ENCODE measurements at places on chromosomes 5 and 9. TPM values are rescaled to one million over a fixed set of nuclear protein-coding genes. Genes with fewer than 3 reads are reported as not detected.

- H3K27ac ChIP-seq: no peak overlapping the region
- no peaks in the 10 kb centered on the region for H3K27me3 ChIP-seq
- H3K36me3 ChIP-seq: no peaks in the 10 kb centered on the region
- H3K4me3 ChIP-seq: no peak overlapping the region
- no peaks in the 10 kb centered on the region for H3K4me1 ChIP-seq
- no peak for DNase-seq
These were observed 391.1 kb upstream of the GRIA1 start for GRCh38 chr5:153099328-153099727.

GRCh38 chr9:95930277-95930676 is 54.8 kb downstream of the ERCC6L2 start:
- peaks cover 14% of the 10 kb centered on the region for H3K36me3 ChIP-seq
- no peak for DNase-seq
- no peaks in the 10 kb centered on the region for H3K27me3 ChIP-seq
- no peaks in the 10 kb centered on the region for H3K4me1 ChIP-seq

GRCh38 chr9:137331929-137332328 is 29.9 kb upstream of the NRARP start:
- H3K4me1 ChIP-seq: no peaks in the 10 kb centered on the region
- H3K4me3 ChIP-seq: no peak overlapping the region
- no peak overlapping the region for H3K27ac ChIP-seq
- no peak for DNase-seq
- no peaks in the 10 kb centered on the region for H3K27me3 ChIP-seq

GRCh38 chr9:123329329-123329955 is 26.6 kb upstream of the CRB2 start:
- no peaks in the 10 kb centered on the region for H3K36me3 ChIP-seq
- H3K4me1 ChIP-seq: peaks cover 17% of the 10 kb centered on the region
- peak; percentile 63 for DNase-seq
- no peak overlapping the region for H3K27ac ChIP-seq
- H3K27me3 ChIP-seq: no peaks in the 10 kb centered on the region

DNA sequence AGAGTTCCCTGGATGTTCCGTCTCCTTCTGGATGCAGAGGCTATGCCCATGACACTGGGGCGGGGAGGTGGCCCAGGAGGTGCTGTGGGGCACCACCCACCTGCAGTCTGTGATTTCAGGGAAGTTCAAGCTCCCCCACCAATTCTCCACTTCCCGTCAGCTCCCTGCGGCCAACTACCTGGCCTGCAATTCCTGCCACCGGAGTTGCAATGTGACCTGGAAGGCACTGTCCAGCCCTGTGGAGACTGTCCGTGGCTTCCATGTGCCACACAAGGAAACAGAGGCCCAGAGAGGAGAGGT is 16.6 kb downstream of the GFI1B start:
- H3K27ac ChIP-seq: no peak overlapping the region
- H3K4me1 ChIP-seq: peaks cover 10% of the 10 kb centered on the region
- no peaks in the 10 kb centered on the region for H3K36me3 ChIP-seq
- no peak for DNase-seq
- no peak overlapping the region for H3K4me3 ChIP-seq

GRCh38 chr5:151134228-151134627 is 23.4 kb downstream of the ANXA6 start:
- peaks cover 32% of the 10 kb centered on the region for H3K36me3 ChIP-seq
- DNase-seq: no peak
- no peak overlapping the region for H3K4me3 ChIP-seq
- H3K4me1 ChIP-seq: no peaks in the 10 kb centered on the region
- no peaks in the 10 kb centered on the region for H3K27me3 ChIP-seq
- no peak overlapping the region for H3K27ac ChIP-seq

DNA sequence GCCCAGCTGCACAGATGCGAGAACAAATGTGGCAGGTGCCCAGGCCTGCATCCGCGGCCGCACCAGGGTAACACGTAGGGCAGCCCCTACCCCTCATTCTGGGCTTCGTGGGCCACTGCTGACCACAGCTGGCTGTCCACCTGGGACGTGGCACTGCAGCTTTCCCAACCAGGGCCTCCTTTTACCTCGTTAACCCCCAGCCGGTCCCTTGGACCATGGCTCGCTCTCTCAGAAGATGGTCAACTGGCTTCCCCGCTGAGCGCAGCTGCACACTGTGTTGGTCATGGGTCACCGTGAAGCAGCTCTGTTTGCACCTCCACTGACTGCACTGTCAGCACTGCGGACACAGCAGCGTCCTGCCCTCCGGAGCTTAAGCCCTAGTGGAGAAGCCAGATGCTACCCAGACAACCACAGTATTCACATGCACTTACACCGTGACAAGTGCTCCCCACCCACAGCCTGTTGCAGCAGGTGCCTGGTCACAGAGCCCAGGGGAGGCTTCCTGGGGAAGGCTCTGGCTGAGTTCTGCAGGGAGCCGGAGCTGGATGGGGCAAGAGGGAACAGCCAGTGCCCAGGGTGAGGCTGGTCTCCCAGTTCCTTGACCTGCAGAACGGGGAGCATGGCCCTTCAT is 10.5 kb upstream of the PLEKHG4B start:
- no peak overlapping the region for H3K4me3 ChIP-seq
- no peak for DNase-seq
- no peak overlapping the region for H3K27ac ChIP-seq
- H3K27me3 ChIP-seq: no peaks in the 10 kb centered on the region
- H3K36me3 ChIP-seq: no peaks in the 10 kb centered on the region
- no peaks in the 10 kb centered on the region for H3K4me1 ChIP-seq

DNA sequence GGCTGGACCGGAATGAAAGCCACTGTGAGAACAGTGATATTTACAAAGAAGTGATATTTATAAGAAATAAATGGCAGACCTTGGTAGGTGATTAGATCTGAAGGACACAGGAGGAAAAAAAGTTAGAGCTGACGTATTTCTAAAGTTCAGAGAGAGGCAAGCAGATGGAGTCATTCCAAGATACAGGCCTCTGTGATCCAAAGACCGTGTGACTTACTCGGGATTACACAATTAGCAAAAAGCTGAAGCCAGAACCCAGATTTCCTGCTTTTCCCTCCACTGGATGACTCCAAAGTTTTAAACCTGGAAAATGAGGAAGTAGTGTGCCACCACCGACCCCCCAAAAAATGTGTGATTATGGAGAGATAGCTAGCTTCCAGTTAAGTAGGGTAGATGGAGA is 3.1 kb upstream of the DOCK8 start:
- no peaks in the 10 kb centered on the region for H3K27me3 ChIP-seq
- no peaks in the 10 kb centered on the region for H3K36me3 ChIP-seq
- no peak for DNase-seq
- H3K27ac ChIP-seq: no peak overlapping the region
- H3K4me1 ChIP-seq: peaks cover 4% of the 10 kb centered on the region

DNA sequence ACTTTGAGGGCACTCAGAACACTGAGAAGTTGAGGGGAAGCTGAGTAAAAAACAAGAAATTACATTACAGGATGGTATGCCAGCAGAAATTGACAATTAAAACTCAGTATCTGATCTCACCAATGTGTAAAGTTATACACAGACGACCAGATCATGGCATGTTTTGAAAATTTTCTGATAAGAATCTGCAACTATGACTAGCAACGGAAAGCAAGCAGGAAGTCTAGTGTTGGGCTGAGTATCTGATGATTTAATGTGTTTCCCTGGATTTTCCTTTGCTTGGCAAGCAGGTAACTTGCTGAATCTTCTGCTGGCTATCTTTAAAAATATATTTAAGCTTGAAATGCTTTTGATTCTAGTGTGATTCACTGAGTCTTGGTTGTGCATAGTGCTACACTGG is 5.2 kb upstream of the GCNT4 start:
- no peak overlapping the region for H3K4me3 ChIP-seq
- no peak overlapping the region for H3K27ac ChIP-seq
- DNase-seq: no peak
- H3K27me3 ChIP-seq: no peaks in the 10 kb centered on the region
- no peaks in the 10 kb centered on the region for H3K36me3 ChIP-seq
- no peaks in the 10 kb centered on the region for H3K4me1 ChIP-seq

- H3K27me3 ChIP-seq: no peaks in the 10 kb centered on the region
- DNase-seq: no peak
- no peaks in the 10 kb centered on the region for H3K36me3 ChIP-seq
- H3K4me1 ChIP-seq: no peaks in the 10 kb centered on the region
These were observed 7.3 kb upstream of the IL4 start for GRCh38 chr5:132666310-132667123.

DNA sequence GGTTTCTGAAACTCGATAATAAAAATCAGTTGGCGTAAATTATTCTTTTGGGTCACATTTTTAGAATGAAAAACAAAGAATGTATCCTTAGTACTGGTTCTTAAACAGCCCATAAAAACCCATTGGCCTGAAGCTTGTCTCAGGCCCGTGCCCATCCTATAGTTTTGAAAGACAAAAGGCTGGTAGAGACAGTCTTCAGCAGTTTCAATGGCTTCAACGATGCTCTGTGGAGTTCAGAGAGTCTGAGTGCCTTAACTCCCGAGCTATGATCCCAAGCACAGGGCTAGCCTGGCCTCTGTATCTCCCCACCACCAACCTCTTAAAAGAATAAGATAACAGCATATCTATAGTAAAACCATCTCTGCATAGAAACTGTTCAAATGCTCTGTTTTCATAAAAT is 595.0 kb downstream of the CDH12 start:
- no peak for DNase-seq
- H3K4me1 ChIP-seq: no peaks in the 10 kb centered on the region
- no peaks in the 10 kb centered on the region for H3K36me3 ChIP-seq
- no peak overlapping the region for H3K4me3 ChIP-seq
- no peaks in the 10 kb centered on the region for H3K27me3 ChIP-seq
- H3K27ac ChIP-seq: no peak overlapping the region

GRCh38 chr5:5480481-5481111 is 58.1 kb downstream of the ICE1 start:
- DNase-seq: no peak
- H3K4me3 ChIP-seq: no peak overlapping the region
- H3K4me1 ChIP-seq: no peaks in the 10 kb centered on the region
- H3K27me3 ChIP-seq: no peaks in the 10 kb centered on the region
- H3K27ac ChIP-seq: no peak overlapping the region

DNA sequence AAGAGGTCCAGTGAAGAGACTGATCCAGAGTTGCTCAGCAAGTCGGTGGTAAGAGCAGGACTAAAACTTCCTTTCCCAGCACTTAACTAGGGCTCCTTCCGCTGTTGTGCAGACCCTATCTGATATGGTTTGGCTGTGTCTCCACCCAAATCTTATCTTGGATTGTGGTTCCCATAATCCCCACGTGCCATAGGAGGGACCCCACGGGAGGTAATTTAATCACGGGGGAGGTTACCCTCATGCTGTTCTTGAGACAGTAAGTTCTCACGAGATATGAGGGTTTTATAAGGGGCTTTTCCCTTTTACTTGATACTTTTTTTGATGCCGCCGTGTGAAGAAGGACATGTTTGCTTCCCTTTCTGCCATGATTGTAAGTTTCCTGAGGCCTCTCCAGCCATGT is 221.9 kb upstream of the GLRA1 start:
- peaks cover 9% of the 10 kb centered on the region for H3K4me1 ChIP-seq
- H3K36me3 ChIP-seq: no peaks in the 10 kb centered on the region
- H3K27ac ChIP-seq: no peak overlapping the region

DNA sequence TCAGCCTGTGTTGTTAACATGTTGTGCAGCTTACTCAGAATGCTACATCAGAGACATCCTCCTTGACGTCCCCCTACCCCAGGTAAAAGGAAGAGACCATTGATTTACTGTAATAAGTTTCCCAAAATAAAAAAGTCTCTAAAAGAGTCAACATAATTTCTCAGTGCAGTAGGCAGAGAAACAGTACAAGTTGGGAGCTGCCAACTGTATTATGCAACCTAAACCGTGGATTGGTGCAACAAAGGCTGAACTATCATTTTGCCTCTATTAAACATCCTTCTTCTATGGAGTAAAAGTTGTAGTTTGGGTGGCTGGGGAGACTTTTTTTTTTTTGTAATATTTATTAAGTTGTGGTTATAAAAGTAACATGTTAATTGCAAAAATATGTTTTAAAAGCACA is 208.0 kb downstream of the NR3C1 start:
- H3K27me3 ChIP-seq: no peaks in the 10 kb centered on the region
- no peak overlapping the region for H3K4me3 ChIP-seq
- no peaks in the 10 kb centered on the region for H3K36me3 ChIP-seq
- no peaks in the 10 kb centered on the region for H3K4me1 ChIP-seq
- H3K27ac ChIP-seq: no peak overlapping the region

ADGRD2 gene
- not detected for total RNA-seq

SLC9A3 gene
- total RNA-seq: 4.7 TPM

ST8SIA4 gene
- 0.63 TPM for total RNA-seq

FSTL4 gene
- total RNA-seq: 4.2 TPM

NUTM2F gene
- total RNA-seq: not detected

SPATA31D4 gene
- not detected for total RNA-seq

ANGPTL2 gene
- 0.75 TPM for total RNA-seq
